ENCODE measurements at places on chromosomes 5 and 9. TPM values are rescaled to one million over a fixed set of nuclear protein-coding genes. Genes with fewer than 3 reads are reported as not detected.

Gene SPATA24
- 3.6 TPM for total RNA-seq

Gene GPRIN1
- total RNA-seq: 2.6 TPM

Gene IL4
- not detected for total RNA-seq

DNA sequence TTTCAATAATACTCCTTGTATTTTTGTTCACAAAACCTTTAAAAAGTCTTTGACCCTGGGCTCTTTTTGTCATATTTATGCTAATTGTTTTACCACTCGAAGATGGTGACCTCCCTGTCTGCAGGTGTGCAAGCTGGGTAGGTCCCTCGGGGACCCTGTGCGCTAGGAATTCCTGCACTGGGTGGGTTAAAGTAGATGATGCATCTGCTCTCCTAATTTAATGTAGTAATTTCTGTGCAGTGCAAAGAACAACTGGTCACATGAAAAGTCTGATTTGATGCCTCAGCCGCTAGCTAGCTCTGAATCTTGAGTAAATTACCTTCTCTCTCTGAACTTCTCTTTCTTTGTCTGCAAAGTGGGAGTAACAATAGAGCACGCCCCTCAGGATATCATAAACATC, 139.1 kb upstream of the OTULINL start:
- no peak for DNase-seq
- H3K27ac ChIP-seq: no peak overlapping the region

DNA sequence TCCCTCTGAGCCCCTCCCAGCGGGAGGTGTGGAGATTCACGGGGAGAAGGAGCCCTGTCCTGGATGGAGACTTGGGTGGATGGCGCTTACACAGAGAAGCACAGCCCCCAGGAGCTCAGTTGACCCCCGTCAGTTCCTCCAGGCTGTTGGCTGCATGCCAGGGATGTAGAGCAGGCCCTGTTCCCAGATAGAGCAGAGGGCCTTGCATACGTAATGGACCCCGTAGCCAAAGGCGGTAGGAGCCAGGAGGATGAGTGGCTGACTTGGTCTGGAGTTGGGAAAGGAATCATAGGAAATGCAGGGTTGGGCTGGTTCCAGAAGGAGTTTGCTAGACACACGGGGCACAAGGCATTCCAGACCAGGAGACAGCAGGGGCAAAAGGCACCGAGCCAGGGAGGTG, 2.5 kb downstream of the PMPCA start:
- DNase-seq: no peak
- H3K4me1 ChIP-seq: peaks cover 20% of the 10 kb centered on the region
- no peaks in the 10 kb centered on the region for H3K27me3 ChIP-seq
- H3K4me3 ChIP-seq: no peak overlapping the region

GRCh38 chr5:139461176-139461575, 1.4 kb downstream of the ECSCR start:
- H3K27me3 ChIP-seq: no peaks in the 10 kb centered on the region
- H3K27ac ChIP-seq: peak overlapping the region; percentile 42
- peaks cover 29% of the 10 kb centered on the region for H3K4me1 ChIP-seq
- no peaks in the 10 kb centered on the region for H3K36me3 ChIP-seq

DNA sequence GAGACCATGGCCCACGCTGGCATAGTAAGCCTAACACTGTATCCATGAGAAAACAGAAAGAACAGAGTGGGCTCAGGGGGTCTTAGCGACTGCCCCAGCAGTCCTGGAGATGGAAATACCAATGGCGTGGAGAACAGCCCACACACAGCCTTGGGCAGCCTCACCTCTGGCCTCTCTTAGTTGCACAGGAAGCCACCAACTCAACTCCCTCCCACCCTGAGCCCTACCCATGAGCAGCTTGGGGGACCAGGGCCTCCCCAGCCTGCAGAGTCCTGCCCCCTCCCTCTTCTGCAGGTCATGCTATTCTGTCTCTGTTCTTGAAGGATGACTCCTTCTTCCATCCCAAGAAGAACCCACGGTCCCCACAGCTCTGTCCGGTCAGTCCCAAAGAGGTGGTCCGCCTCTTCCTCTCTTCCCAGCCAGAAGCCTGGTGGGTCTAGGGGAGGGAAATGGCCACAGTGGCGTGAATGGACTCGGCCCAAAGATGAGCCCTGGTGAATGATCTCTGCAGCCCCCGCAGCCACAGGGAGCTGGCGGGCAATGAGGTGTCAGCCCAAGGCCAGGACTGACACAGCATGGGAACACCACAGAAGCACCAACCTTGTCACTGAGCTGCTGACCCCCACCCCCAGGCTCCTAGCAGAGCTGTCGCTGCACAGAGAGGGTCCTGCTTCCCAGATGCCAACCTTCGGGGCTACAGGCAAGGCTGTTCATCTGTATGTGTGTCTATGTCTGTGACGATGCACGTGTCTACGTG, 131.2 kb downstream of the ROR2 start:
- no peak overlapping the region for H3K27ac ChIP-seq
- H3K27me3 ChIP-seq: peaks cover 5% of the 10 kb centered on the region
- DNase-seq: no peak
- H3K36me3 ChIP-seq: no peaks in the 10 kb centered on the region

DNA sequence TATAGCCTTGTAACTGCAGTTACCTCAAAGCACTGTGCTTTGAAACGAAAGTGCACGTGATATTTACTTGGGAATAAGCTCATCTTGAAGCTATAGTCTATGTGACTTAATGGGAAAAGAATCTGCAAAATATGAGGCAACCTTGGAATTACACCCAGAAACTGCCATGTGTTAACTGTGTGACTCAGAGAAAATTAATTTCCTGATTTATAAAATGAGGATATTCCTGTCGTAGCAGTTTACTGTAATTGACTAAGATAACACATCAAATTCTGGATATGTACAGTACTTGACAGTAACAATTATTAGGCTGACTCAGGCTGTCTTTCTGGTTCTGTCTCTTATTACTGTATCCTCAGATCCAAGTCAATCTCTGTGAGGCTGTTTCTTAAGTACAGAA, 1079.9 kb upstream of the ACO1 start:
- no peak overlapping the region for H3K4me3 ChIP-seq
- no peaks in the 10 kb centered on the region for H3K4me1 ChIP-seq
- DNase-seq: no peak
- H3K36me3 ChIP-seq: no peaks in the 10 kb centered on the region

GRCh38 chr5:122259995-122260394, 52.0 kb upstream of the SNCAIP start:
- H3K27ac ChIP-seq: no peak overlapping the region
- no peaks in the 10 kb centered on the region for H3K36me3 ChIP-seq
- no peaks in the 10 kb centered on the region for H3K4me1 ChIP-seq
- H3K27me3 ChIP-seq: no peaks in the 10 kb centered on the region
- H3K4me3 ChIP-seq: no peak overlapping the region

DNA sequence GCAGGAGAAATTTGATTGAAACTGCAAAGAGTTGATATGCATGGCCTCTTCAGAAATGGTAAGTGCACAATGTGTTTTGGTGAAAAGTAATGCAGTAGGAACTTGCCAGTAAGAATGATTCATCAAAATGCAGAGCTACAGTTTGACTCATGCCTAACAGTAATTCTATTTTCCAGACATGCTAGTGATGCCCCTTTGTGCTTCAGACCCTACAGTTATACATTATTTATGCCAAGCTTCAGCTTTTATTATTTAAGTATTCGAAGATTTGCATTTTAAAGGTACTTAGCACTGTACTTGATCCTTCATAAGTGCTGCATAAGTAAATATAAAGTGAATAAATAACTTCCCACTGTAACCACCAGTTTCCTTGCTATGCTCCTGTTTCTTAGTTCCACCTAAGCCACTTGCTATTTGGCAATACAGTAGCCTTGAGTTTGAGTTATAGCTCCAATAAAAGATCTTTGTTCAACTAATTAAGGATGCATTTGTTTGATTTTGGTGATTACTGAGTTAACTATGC, 3.6 kb upstream of the SPATA31E1 start:
- H3K4me3 ChIP-seq: no peak overlapping the region

GRCh38 chr9:136007934-136008692, 46.9 kb upstream of the UBAC1 start:
- H3K4me1 ChIP-seq: peaks cover 8% of the 10 kb centered on the region
- no peak overlapping the region for H3K4me3 ChIP-seq
- peak overlapping the region; percentile 80 for H3K27ac ChIP-seq
- DNase-seq: no peak

All from left lung (tissue), 14 donors.